Endothelial cell (in vitro differentiated cells): ENCODE measurements at places on chromosomes 16 and 17.
A peak's percentile ranks its signal among the peaks of the same experiment; 100 is the strongest.

GRCh38 chr16:85606904-85607303 lies 6.2 kb upstream of the GSE1 start:
- DNase-seq: no peak

- DNase-seq: no peak
Observed at GRCh38 chr16:64870859-64871258, 251.0 kb downstream of the CDH11 start.

- DNase-seq: no peak
Observed at GRCh38 chr16:49698931-49699840, 156.7 kb downstream of the ZNF423 start.

DNA sequence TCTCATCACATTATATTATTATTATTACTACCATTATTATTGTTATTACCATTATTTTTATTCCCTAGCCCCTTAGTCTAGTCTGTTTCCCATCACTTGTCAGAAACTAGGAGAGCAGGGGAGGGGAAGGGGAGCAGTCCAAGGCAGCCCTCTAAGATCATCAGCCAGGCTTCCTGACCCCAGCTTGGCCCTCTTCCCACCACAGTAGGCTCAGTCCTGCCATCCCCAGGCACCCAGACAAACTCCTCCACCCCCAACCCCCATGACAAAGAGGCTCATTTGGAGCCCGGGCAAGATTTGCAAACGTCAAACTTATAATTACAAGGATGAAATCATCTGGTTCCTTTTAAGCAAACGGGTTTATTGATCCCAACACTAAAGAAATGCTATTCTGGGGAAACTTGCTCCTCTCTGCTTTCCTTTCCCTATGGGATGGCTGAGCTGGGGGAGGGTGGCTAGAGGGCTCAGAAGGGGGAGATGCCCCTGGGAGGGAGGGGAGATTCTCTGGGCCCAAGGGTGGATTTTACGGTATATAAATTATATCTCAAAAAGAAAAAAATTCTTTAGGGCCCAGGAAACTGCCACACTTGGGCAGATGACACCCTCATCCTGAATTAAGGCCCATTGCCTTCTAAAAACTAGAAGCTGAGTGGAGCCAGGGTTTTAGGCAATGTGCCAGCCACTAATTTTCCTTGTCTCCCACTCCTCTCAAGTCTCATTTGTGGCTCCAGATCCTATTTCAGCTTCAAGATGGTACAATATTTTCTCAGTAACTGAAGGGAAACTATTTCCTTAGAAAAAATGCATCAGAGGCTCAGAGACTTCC lies 4.4 kb upstream of the CBFB start:
- no peak for DNase-seq

GRCh38 chr17:29407856-29408255 lies 17.7 kb downstream of the TAOK1 start:
- no peak for DNase-seq

DNA sequence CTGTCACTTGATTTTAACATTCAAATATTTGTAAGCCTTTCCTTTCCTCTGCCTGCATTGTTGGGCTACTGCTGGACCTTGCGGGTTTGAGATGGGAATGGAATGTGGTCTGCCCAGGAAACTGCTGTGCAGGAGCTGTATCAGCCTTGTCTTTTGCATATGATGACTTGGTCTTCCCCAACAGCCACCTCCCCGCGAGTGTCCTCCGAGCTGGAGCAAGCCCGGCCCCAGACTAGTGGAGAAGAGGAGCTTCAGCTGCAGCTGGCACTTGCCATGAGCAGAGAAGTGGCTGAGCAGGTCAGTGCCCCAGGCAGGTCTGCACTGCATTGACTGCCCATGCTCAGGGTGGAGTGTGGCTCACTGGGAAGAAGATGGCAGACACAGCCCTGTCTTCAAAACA lies 52.8 kb downstream of the B9D1 start:
- no peak for DNase-seq

DNA sequence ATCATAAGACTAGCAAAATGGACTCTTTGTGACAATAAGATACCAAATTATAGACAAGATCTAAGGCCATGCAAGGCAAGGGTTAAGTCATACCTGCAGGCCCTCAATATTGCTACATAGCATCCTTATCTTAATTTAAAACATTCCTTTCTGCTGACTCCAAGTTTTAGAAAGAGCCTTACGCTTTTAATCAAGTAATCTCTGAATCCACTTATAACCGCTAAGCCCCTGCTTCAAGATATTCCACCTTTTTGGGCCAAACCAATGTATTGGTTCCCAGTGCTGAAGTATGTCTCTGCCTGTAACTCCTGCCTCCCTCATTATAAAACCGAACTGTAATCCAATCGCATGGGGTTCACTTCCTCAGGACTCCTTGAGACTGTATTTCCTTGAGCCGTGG lies 255.4 kb downstream of the PHKB start:
- DNase-seq: no peak

GRCh38 chr17:81967533-81968395 lies 6.8 kb upstream of the NOTUM start:
- no peak for DNase-seq

- no peak for DNase-seq
Observed at GRCh38 chr16:31513126-31513525, 4.9 kb upstream of the RUSF1 start.

DNA sequence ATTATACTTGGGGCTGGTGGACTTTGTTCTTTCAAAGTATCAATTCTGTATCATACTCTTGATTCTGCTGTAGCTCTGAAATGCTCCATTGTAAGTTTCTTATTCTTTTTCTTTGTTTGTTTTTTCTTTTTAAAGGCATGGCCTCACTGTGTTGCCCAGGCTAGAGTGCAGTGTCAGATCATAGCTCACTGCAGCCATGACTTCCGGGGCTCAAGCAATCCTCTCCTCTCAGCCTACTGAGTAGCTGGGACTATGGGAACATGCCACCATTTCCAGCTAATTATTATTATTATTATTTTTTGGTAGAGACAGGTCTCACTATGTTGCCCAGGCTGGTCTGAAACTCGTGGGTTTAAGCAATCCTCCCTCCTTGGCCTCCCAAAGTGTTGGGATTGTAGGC lies 38.9 kb upstream of the METTL9 start:
- DNase-seq: no peak

GRCh38 chr16:57556941-57557541 lies 14.6 kb downstream of the ADGRG5 start:
- DNase-seq: no peak

DNA sequence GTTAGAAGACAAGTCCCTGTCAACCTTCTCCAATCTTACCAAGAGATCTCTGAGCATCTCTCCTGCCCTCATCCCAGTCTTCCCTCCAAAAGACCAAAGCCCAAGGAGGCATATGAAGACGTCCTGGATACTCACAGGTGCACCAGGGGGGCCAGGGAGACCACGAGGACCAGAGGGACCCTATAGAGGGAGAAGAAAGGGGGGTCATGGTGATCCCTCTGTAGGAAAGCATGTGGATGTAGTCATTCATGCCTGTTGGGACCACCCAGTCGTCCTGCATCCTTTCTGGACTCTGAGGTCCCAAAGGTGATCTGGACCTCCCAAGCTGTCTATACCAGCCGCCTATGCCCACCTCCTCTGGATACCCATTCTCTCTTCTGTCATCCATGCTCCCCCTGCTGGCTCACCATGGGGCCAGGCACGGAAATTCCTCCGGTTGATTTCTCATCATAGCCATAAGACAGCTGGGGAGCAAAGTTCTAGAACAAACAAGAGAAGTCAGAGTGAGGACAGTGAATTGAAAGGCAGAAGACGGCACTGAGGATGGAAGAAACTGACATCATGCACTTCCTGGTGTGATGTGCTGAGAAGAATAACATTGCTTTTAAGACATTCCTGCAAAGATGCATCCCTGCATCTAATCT lies 3.3 kb downstream of the COL1A1 start:
- DNase-seq: peak; percentile 79

DNA sequence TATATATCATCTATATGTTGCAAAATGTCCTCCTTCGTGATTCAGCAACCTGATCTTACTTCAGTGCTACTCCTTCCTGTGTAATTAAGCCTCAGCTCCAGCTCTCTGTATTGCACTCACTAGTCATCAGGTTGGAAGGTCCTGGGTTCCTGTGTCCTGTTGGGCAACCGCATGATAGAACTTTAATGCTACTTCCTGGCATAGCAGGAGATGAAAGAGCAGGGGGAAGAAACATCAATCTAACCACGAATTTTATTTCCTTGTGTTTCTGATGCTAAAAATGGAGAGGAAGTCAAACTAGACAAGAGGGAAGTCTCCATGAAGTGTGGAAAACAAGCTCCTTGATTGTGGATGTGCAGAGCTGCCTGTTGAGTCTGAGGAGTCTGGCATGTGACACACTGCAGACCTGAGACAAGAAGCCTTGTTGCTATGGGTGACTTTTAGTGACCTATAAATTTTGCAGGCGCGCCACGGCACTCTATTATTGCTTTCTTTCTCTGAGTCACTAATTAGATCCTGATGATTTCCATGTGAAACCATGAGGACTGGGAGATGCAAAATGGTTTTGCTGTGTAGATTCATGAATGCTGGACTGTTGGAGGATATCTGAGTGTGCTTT lies 25.6 kb downstream of the IGSF6 start:
- DNase-seq: no peak

DNA sequence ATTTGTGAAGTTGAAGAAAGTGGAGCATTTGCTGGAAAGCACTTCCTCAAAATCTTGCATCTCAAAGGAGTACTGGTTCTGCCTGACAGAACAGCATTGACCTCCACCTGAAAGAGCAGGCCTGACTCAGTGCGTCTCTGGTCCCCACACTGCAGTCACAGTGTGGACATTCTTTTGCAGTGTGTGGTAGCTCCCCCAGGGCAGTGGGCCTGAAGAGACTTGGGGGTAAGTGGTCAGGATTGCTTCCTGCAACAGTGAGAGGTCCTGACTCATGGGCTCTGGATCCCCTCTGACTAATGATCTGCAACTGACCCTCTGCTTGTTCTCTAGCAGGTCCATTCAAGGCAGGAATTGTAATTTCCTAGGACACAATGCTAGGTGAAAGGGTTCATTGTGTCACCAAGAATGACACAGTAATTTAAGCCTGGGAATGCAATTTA lies 204.9 kb upstream of the KCNJ16 start:
- DNase-seq: no peak

DNA sequence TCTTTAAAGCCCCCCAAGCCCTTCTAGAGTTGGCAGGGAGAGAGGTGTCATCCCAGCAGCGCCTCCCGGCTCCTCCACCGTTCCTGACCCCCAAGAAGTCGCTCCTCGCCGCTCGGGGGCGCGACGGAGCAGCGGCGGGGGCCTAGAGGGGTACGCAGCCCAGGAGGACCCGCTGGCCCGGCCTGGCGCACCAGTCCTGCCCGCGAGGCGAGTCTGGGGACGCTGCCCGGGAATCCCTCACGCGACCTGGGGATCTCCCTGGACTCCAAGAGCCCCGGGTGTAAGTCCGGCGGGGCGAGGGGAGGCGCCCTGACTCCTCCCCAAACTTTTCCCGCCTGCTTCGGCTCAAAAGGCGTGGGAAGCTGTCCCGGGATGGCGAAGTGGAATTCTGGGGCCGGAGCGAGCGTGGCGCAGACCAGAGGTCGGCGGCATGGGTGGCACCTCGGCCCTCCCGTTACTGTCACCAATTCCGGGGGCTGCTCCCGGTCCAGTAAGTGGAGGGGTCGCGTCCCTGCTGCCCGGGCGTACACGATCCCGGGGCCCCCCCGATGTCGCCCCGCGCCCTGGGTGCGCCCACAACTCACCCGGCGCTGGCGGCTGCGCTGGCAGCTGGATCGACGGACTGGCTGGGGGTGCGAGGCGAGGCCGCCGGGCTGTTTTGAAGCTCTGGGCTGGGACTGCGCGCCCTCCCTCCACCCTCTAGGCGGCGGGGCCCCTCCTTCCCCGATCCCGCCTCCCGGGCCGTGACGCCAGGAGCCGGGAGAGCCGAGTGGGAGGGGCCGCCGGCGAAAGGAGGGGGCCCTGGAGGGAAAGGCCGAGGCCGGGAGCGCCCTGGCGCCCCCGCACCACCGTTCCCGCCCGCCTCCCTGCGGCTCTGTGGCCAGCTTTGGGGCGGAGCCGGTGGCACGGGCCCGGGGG lies at the start of gene EMP2:
TSS of gene EMP2 (minus strand) at position 634 of the 918 bp plus-strand sequence. CDS start 32,981 bp downstream, outside the sequence.
- peak; percentile 66 for DNase-seq

GRCh38 chr16:53041320-53042051 lies 11.2 kb downstream of the CHD9NB start:
- DNase-seq: peak; percentile 16

GRCh38 chr17:44374306-44375195 lies 10.9 kb upstream of the FAM171A2 start:
- no peak for DNase-seq

DNA sequence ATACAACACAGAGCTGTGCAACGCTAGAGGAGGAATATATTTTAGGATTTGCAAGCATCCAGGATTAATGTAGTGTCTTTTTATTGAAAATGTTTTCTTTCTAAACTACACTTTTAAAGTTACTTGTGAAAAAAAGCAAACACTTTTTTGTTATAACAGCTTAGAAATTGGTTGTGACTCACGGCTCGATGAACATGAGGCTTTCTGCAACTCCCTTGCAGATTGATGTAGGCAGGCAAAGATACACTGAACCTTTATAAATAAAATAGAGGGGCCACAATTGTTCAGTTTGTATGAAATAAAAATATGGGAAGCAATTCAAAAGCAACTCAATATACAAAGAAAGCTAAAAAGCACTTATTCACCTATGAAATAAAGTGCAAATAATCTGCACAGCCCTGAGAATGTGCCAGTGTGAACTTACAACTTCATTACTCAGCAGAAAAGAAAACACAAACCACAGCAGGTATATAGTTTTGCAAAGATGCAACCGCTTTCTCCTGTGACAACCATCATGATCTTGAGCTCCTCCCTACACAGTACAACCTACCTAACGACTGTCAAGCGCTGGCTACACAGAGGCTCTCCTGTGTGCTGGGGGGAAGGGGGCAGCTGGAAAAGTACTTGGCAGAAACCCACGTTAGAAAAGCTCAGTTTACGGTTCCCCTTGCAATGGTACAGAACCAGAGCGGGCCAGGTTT lies 948 bp downstream of the LUC7L start:
- no peak for DNase-seq

GRCh38 chr17:27892542-27892865 lies 661 bp downstream of the LYRM9 start:
- no peak for DNase-seq

- DNase-seq: peak; percentile 43
Observed at GRCh38 chr16:77223184-77223583, 24.0 kb downstream of the SYCE1L start.

DNA sequence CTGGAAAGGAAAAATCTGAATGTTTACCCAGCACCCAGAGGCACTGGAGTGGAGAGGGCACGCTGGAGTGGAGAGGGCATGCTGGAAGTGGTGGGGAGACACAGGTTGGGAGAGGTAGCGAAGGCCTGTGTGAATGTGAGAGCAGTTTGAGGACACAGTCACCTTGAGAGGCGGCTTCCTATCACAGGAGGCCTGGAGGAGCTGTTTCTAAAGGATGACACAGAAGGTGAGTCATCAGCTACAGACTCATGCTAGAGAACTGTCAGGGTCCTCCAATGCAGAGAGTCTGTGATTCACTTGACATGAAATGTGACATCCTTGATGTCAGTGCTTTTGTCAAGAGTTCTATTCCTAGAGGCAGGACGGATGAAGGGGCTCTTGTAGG lies 13.8 kb downstream of the CTRL start:
- DNase-seq: no peak

- DNase-seq: no peak
Observed at GRCh38 chr17:69447726-69448125, 33.2 kb downstream of the MAP2K6 start.
